ENCODE measurements at places on chromosomes 5 and 9. TPM values are rescaled to one million over a fixed set of nuclear protein-coding genes. Genes with fewer than 3 reads are reported as not detected.

GRCh38 chr5:40507095-40507494, 172.6 kb upstream of the PTGER4 start:
- no peak overlapping the region for H3K4me3 ChIP-seq
- H3K36me3 ChIP-seq, result no peaks in the 10 kb centered on the region
- no peak overlapping the region for H3K27ac ChIP-seq
- no peak for DNase-seq
- no peaks in the 10 kb centered on the region for H3K27me3 ChIP-seq
- no peaks in the 10 kb centered on the region for H3K4me1 ChIP-seq

DNA sequence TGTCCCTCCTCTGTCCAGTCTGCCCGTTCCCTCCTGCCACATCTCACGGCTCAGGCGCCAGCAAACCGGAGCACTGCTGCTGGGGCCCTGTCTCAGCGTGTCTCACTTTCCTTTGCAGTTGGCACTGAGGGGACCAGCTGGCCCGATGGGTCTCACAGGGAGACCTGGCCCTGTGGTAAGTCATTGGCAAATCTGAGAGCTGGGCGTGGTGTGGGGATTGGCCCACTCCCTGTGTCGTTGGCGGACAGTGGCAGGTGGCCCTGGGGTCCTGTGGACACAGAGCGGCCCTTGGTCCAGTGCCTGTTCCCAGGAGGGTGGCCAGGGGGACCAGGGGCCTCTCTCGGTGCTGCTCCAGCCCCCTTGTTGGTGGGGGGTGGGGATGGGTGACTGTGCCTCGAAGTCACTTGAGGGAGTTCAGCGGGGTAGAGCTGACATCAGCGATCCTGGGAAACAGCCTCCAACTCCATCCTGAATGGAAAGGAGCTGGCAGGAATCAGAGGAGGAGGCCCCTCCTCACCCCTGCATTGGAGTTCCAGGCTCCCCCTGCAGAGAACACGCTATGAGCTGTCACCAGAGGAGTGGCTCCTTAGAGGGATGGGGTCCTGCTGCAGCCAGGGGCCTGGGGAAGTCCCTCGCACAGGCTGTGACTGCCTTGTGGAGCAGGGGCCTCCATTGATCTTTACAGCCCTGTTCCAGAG, 111.0 kb downstream of the COL5A1 start:
- DNase-seq, result no peak
- H3K36me3 ChIP-seq, result no peaks in the 10 kb centered on the region
- no peak overlapping the region for H3K4me3 ChIP-seq
- no peaks in the 10 kb centered on the region for H3K27me3 ChIP-seq
- no peaks in the 10 kb centered on the region for H3K4me1 ChIP-seq

- H3K4me1 ChIP-seq, result peaks cover 12% of the 10 kb centered on the region
- H3K36me3 ChIP-seq, result no peaks in the 10 kb centered on the region
- H3K27ac ChIP-seq, result no peak overlapping the region
Observed at GRCh38 chr9:104743376-104743985, 4.0 kb upstream of the NIPSNAP3A start.

PAPPA gene
- total RNA-seq, result not detected

F12 gene
- total RNA-seq, result 0.60 TPM
